Stimulated activated CD4-positive, alpha-beta T cell treated with anti-CD3 and anti-CD28 coated beads, Interleukin-1b, Interleukin-23, amount 100 ng/mL, for 1 hour (primary cell): ENCODE measurements at places on chromosomes 12 and 14.
A peak's percentile ranks its signal among the peaks of the same experiment; 100 is the strongest.

DNA sequence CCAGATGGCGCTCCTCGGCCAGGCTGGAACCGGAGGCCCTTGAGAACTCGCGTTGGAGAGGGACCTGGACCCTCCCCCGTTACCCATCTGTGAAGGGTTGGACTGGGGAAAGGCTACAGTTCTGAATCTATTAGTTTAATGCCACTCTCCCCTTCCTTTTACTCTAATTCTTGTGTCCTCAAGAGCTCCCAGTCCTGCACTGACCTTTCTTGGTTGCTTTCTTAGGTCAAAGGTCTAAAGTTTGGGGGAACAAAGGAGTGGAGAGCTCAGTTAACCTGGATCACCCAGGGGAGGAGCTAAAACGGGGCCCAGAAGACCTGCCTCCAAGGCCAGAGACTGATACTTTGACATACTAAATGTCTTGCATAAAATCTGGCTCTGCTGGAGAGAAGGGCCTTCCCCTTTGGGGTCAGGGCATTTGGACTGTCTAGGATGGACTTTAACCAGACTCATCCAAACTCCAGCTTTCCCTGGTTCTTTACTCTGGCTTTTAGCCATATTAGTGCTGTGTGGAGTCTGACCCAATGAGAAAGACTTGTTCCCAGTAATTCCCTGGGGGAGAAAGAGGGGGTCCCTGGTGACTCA is 923 bp upstream of the MLF2 start:
- DNase-seq = no peak

DNA sequence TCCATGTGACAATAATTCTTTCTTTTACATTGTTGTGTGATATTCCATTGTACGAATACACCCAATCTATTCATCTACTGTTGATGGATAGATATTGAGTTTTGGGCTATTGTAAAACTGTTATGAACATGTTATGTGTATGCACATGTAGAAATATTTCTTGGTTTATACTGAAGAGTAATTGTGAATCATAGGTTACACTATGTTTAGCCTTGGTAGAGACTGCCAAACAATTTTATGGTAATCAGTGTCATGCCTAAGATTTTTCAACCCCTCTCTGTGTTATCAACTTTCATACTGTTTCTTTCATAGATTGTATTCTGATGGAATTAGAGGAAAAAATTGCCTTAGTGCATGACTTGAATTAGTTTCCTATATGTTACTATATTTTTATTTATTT is 39.5 kb downstream of the FRMD6 start:
- DNase-seq = no peak

- no peak for DNase-seq
Observed at GRCh38 chr12:47410383-47410782, 295.4 kb downstream of the RPAP3 start.

- DNase-seq = no peak
Observed at GRCh38 chr12:84805474-84805858, 107.1 kb downstream of the SLC6A15 start.

DNA sequence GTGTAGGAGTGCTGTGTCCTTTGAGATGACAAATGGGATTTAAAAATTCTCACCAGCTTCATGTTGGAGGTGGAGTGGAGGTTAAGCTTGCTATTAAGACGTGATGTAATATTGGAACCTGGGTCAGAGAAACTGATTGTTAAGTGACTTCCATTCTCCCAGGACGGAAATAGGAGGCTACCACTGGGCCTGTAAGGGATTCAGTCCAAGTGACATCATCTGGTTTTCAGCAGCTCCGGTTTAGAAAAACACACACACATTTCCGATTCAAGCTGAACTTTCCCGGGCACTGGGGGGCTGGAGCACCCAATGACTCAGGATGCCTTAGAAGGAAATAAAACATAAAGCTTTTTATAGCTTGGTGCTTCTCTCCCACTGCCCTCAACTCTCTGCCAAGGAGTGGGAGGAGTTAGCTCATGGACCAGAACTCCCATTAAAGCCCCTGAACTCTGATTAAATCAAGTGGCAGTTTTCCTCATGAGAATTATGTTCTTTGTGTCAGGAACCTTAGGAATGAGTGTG is 12.4 kb downstream of the CALM1 start:
- no peak for DNase-seq

GRCh38 chr12:67671892-67672291 is 23.3 kb downstream of the DYRK2 start:
- DNase-seq = no peak

GRCh38 chr12:109065154-109065852 is 12.9 kb downstream of the USP30 start:
- no peak for DNase-seq

DNA sequence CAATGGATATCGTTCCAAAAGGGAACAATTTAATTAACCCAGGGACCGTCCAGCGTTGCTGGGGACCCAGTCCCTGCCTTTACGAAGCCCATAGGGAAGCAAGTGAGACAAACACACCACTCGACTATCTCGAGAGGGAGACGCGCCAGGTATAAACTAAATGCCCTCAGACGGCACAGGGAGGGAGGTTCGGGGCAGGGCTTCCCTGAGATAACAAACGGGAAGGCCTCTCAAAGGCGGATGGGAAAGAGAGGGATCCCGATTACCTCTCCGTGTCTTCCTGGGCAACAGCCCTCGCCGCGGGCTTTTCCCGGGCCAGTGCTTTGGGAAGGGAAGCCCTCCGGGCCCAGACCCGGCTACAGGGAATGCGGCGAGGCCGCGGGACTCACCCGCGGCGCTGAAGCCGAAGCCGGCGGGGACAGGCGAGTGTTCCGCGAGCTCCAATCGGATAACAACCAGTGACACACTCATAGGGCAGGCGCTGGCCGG is 390 bp downstream of the BRAP start:
- DNase-seq = peak; percentile 2

GRCh38 chr12:71562676-71563595 is 100.7 kb downstream of the ZFC3H1 start:
- no peak for DNase-seq

GRCh38 chr12:130437555-130438242 is 100.0 kb downstream of the PIWIL1 start:
- no peak for DNase-seq

- DNase-seq = no peak
Observed at GRCh38 chr12:591167-592023, 71.8 kb downstream of the NINJ2 start.
